ENCODE measurements at places on chromosomes 7 and 10.

- DNase-seq = no peak
These were observed 20.5 kb upstream of the PITRM1 start for GRCh38 chr10:3192856-3193635.

- DNase-seq = peak; percentile 77
These were observed 18.3 kb upstream of the HBP1 start for GRCh38 chr7:107150375-107151073.

GRCh38 chr7:159263430-159263829, 118.8 kb upstream of the VIPR2 start:
- DNase-seq = no peak

GRCh38 chr10:17729630-17730029, 22.4 kb upstream of the TMEM236 start:
- DNase-seq = no peak

DNA sequence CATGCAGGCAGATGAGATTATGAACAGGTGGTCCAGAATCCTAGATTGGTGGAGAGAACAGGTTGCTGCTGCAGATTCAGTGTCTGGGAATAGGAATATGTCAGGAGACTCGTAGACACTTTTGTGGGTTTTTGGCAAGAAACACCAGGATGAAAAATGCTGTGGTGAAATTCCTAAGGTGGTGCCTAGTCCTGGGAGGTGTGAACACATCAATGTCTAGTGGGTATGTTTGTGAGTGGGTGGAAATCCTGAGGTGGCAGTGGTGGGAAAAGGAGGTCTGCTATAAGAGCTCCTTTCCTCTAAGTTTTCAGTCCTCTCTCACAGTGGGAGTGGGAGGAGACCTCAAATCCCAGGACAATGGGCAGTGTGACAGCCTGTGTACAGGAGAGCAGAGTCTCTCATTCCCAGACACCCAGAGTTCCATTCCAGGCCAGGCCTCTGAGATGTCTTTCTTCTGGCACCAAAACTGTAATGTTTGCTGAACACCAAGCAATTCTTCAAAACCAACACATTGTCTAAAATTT, 5.1 kb downstream of the ERV3-1 start:
- DNase-seq = no peak

GRCh38 chr7:20477067-20477466, 138.4 kb upstream of the ABCB5 start:
- no peak for DNase-seq

DNA sequence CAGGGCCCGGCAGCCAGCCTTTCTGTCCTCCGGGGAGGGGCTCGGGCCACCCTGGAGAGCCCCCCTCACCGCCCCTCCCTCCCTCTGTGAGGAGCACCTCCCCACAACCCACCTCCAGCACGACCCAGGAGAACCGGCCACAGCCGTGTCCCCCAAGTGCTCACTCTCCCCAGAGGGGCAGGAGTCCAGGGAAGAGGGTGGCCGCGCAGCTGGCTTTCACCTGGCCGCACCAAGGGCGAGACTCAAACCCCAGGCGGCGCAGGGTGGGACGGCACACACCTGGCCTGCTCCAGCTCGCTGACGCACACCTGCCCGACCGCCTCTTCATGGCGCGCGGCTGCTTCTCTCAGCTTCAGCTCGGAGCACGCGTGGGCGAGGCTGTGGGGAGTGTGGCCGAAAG, 73.4 kb downstream of the CFAP46 start:
- DNase-seq = no peak
